ENCODE measurements at places on chromosomes 5 and 9.

DNA sequence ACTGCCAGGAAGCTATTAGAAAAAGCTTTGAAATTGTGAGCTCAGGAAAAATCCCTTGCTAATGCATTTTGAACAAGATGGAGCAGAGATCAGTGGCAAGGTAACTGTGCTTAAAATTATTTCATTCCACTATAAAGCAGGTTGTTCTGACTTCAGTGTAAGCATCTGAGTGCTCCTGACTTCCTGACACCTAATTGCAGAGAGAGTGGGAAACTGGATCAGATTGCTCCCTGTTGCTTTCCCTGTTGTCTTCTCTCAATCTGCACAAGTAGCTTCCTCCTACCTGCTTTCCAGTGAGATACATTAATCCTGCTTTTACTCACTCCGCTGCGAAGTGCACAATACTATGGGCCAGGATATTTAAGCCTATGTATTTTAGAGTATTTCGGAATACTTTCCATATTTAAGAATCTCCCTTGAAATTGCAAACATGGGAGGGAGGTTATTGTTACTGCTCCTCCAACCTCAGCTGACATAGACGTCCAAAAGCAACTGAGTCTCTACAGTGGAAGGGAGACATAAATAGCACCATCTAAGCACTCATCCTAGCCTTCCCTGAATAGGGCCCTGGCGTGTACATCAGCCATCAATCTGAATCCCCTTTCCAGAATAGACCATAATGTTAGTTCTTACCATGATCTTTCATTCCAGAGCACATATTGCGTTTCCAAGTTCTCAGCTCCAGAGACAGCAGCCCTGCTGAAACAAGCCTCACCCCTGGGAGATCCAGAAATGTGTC lies 178.8 kb downstream of the PAM start:
- DNase-seq, result no peak

- DNase-seq, result no peak
Observed at GRCh38 chr9:107710546-107710945, 221.0 kb upstream of the KLF4 start.

- DNase-seq, result no peak
Observed at GRCh38 chr5:35823347-35824098, 33.2 kb upstream of the IL7R start.

DNA sequence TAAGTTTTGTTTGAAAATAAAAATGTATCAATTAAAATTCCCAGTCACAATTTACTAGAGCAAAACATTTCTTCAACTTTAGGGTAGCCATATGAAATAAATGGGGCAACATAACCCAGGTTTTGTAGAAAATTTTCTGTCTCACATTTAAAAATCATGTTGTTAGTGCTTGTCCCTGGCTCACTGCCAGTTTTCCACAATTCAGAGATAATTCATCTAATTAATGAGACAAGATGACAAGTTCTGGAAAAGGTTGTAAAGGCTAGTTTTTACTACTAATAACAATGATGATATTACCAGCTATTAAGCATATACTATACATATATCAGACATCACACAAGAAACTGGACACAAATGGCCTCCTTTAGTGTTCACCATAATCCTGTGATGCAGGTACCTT lies 45.9 kb downstream of the MEGF9 start:
- DNase-seq, result no peak

- DNase-seq, result peak; percentile 7
Observed at GRCh38 chr5:71922584-71923106, 184.6 kb upstream of the MAP1B start.

DNA sequence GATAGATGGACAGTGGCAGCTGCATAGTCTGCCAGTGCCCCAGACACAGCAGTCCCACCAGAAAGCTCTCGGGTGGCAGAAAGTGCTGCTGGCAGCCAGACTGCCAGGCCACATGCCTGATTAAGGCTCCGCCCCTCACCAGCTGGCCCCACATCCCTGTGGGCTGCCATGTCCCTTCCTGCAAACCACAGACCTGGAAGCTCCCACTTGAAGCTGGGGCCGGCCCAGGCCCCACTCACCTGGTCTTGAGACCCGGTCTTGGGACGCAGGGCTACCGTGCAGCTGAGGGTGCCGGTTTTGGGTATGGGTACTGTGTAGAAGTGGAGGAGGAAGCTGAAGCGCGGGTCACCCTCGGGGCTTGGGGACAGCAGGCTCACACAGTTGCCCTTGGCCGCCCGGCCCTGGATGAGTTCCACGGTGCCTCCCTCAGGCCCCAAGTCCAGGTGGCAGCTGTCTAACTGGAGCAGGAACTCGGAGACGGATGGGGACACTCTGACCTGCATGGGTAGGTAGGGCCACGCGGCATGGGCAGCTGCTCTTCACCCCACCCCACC lies 15.3 kb downstream of the FPGS start:
- no peak for DNase-seq

DNA sequence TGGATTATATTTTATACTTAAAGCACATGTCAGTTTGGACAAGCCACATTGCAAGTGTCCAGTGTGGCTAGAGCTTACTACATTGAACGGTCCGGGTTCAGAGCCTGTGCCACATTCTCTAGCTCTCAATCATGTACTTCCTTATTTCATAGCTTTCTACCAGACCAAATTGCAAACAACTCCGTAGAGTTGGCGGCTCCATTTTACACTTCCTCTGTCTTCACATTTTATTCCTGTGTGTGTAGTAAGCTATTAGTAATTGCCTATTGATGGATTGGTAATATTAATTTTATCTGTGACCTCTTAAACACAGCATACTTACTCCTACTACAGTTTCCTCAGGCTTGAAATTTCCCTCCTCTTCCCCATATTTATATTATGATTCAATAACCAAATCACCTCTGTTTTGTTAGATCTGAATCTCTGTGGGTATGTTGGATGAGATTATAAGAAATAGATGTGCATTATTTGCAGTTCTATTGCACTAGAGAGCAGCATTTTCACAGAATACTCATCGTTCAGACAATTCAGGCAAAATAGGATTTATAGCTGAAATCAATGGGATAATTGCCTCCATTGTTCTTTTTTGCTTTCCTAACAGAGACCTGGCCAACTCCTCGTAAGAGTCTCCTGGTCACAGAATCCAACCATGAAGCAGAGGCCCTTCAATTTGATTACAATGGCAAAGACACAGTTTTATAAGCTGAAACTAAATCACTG lies 29.0 kb upstream of the C9orf72 start:
- no peak for DNase-seq

- DNase-seq, result no peak
Observed at GRCh38 chr9:78539904-78540303, 243.0 kb downstream of the PSAT1 start.

GRCh38 chr5:116576053-116576713 lies 1.6 kb upstream of the SEMA6A start:
- DNase-seq, result peak; percentile 90

- no peak for DNase-seq
Observed at GRCh38 chr5:53616939-53617549, 56.6 kb downstream of the NDUFS4 start.

GRCh38 chr5:135137146-135137915 lies 103.3 kb upstream of the PITX1 start:
- no peak for DNase-seq

GRCh38 chr5:174320051-174320450 lies 274.5 kb downstream of the NSG2 start:
- DNase-seq, result no peak

DNA sequence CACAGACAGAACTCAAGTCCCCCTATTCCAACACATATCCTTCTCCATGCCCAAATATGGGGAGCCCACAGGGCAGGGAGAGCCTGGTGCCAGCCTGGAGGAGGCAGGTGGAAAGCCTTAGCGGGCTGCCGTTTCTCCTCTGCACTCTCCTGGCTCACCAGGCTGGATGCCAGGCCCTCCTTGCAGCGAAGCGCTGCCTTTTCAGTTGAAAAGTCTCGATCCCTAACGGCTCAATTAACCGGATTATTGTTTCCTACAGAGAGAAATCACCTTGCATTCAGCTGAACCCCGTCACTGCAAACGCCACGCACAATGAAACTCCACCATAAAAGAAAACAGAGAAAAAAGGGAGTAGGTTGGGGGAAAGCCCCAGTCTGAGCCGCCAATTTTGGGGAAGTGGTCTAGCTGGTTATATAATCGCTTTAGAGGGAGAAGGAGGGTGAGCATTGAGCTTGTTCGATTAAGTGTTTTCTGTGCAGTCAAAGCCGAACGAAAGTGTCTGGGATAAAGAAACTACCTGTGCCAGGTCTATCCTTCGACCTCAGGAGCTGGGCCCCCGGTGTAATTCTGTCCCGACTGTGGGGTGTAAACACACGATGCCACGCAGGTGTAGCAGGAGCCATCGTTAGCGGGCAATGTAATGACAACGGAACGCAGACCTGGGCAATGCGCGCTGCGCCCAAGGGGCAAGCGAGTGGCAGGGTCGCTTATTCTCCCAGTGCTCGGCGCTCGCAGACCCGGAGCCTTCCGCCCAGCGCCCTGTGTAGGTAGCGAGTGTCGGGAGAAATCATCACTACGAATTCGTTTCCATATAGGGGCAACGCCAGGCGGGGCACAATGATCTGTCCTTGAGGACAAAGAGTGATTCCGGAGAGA lies 3.8 kb downstream of the BARHL1 start:
- no peak for DNase-seq

- DNase-seq, result peak; percentile 50
Observed at GRCh38 chr9:130694205-130694604, 625 bp downstream of the EXOSC2 start.

- peak; percentile 18 for DNase-seq
Observed at GRCh38 chr9:5688109-5688508, 59.2 kb downstream of the RIC1 start.

GRCh38 chr9:130745829-130746228 lies 52.2 kb downstream of the EXOSC2 start:
- DNase-seq, result no peak

DNA sequence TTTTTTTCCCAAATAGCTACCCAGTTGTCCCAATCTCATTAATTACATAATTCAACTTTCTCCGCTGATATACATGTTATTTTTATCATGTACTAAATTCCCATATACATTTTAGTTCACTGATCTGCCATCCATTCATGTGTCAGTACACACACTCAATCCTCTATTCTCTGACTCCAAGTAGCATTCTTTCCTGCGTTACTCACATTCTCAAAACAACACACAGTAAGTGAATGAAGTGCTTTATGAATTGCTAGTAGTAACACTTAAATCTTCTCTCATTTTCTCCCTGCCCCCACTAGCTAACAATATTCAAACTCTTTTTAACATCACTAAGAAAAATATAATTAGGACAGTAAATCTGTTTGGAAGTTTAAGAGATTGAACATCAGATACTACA lies 8.9 kb downstream of the ZNF366 start:
- no peak for DNase-seq

GRCh38 chr5:98482321-98483300 lies 290.9 kb upstream of the RGMB start:
- no peak for DNase-seq

GRCh38 chr9:18692268-18692667 lies 218.3 kb downstream of the ADAMTSL1 start:
- peak; percentile 63 for DNase-seq

DNA sequence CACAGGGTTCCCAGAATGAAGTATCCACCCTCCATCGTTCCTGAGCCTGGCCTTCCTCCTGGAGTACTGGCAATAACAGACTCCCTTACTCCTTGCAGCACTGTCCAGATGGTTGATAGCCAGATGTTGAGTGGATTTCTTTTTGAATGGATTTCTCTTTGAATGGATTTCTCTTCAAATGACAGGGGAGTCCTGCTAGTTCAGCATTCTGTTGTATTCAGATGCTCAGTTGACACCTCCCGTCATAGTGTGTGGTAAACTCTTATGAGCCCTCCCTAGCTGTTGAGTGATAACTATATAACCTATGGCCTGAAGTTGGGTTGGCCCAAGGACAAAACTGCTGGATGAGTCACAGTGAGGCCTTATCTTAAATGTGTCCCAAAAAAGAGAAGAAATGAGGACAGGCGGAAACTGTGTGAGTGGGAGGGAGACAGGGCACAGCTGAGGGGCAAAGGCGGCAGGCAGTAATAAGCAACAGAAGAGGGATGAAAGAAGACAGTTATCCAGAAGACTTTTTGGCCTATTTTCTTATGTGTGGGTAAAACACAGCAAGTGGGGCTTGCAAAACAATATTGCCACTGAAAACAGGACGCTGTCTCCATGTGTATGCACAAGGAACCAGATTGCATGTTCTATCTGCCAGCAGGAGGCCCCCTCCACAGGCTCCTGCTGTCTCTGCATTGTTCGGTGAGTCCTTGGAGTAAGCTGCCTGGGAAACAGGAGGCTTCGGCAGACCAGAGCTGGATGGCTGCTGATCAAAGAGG lies 209.5 kb upstream of the S1PR3 start:
- no peak for DNase-seq

- peak; percentile 76 for DNase-seq
Observed at GRCh38 chr5:14202462-14202861, 59.3 kb downstream of the TRIO start.

DNA sequence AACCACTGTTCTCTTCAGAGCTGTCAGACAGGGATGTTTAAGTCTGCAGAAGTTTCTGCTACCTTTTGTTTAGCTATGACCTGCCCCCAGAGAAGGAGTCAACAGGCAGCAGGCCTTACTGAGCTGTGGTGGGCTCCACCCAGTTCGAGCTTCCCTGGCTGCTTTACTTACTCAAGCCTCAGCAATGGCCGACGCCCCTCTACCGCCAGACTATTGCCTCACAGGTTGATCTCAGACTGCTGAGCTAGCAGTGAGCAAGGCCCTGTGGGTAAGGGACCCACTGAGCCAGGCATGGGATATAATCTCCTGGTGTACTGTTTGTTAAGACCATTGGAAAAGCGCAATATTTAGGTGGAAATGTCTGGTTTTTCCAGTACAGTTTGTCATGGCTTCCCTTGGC lies 229.6 kb downstream of the TMEM167A start:
- DNase-seq, result no peak
